IMR-90 (cell line): ENCODE measurements at places on chromosomes 11 and 22.

- DNase-seq = peak; percentile 4
Observed at GRCh38 chr11:62540804-62541701, 5.6 kb downstream of the AHNAK start.

DNA sequence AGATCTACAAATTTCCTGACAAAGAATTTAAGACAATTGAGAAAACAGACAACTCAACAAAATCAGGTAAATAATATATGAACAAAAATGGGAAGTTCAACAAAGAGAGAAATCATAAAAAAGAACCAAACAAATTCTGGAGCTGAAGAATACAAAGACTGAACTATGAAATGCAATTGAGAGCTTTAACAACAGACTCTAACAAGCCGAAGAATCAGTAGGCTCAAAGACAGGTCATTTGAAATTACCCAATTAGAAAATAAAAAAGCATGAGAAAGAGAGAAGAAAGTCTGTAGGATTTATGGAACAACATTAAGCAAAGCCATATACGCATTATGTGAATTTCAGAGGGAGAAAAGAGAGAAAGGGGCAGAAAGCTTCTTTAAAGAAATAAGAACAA is 72.8 kb downstream of the TBC1D22A start:
- DNase-seq = no peak

DNA sequence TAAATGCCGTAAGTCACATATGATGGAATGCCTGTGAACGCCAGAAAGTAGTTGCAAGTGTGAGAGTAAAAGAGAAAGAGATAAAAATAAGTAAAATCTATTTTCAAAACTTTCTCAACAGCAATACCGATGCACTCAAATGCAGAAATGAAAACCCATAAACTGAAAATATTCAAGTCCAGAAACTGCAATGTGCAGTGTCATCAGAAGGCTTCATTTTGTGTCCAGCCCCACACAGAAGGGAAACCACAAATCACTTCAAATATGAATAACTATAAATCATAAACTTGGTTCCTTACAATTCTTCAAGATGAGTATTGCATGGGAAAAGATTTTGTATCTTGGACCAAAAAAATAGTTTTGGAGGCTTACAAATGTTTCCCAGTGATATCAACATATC is 375.2 kb upstream of the ANO5 start:
- no peak for DNase-seq

DNA sequence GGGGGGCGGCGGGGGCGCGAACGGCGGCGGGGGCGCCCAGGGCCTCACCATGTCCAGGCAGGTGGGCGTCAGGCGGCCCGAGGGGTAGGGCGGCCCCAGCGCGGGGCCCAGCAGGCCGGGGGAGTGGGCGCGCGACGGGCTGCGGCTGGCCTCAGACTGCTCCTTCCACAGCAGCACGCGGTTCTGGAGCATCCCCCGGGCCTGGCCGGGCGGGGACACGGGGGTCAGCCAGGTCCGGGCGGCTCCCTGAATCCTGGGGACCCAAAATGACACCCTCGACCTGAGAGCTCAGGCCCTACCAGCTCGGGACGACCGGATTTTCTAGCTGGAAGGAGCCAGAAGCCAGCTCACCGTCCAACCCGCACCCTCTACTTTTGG is 5.5 kb upstream of the SLC16A8 start:
- no peak for DNase-seq

GRCh38 chr11:69348414-69349235 is 54.7 kb downstream of the MYEOV start:
- no peak for DNase-seq

DNA sequence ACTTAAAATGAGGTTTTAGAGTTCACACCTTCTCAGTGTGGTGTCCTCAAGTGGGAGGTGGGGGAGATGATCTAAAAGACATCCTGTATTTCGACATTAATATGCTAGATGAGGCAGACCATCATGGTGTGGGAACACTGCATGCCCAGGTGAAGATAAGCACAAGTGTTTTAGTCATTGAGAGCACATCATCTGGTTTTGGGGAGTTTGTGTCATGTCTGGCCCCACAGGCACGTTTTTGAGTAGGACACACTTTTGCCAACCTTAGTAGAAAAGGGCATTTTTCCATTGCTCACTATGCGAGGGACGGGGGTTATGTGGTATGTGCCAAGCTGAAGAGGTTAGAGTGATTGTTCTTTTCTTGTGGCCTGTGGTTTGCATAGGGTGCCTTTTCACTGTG is 189.3 kb downstream of the DBX1 start:
- no peak for DNase-seq

- no peak for DNase-seq
Observed at GRCh38 chr22:48370508-48371325, 1457.0 kb downstream of the BRD1 start.

GRCh38 chr11:116473206-116473769 is 299.5 kb downstream of the BUD13 start:
- DNase-seq = no peak

DNA sequence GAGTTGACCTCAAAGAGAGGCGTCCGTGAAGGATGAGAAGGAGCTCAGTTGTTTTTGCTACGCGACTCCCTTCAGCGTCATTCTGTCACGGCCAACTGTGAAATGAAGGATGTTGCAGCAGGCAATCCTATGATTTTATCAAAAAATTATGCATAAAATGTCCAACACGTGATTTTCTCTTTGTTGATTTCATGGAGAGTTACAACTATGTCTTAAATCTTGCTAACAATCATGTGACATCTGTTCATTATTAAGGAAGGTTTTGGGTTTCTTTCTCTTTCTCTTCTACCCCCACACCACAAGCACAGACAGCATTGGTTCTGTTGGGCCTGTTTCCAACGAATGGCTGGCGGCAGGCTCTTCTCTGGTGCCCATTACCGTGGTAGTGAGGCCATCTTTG is 3.7 kb downstream of the KRTAP5-4 start:
- no peak for DNase-seq

GRCh38 chr11:109968781-109969180 is 124.4 kb upstream of the ZC3H12C start:
- no peak for DNase-seq

GRCh38 chr11:102276362-102276761 is 40.9 kb upstream of the BIRC3 start:
- DNase-seq = peak; percentile 34

DNA sequence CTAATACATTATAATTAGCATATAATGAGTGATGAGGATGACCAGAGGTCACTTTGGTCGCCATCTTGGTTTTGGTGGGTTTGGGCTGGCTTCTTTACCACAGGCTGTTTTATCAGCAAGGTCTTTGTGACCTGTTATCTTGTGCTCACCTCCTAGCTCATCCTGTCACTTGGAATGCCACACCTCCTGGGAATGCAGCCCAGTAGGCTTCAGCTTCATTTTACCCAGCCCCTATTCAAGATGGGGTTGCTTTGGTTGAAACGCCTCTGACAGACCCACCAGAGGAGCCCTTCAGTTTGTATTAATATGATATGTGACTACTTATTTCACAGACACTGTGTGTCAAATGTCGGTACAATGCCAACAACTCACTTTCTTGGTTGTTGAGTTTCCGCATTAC is 20.2 kb downstream of the FOLR3 start:
- no peak for DNase-seq

- DNase-seq = peak; percentile 79
Observed at GRCh38 chr11:77381729-77382665, 80.5 kb upstream of the GDPD4 start.

GRCh38 chr11:34856251-34856650 is 59.9 kb downstream of the APIP start:
- no peak for DNase-seq

DNA sequence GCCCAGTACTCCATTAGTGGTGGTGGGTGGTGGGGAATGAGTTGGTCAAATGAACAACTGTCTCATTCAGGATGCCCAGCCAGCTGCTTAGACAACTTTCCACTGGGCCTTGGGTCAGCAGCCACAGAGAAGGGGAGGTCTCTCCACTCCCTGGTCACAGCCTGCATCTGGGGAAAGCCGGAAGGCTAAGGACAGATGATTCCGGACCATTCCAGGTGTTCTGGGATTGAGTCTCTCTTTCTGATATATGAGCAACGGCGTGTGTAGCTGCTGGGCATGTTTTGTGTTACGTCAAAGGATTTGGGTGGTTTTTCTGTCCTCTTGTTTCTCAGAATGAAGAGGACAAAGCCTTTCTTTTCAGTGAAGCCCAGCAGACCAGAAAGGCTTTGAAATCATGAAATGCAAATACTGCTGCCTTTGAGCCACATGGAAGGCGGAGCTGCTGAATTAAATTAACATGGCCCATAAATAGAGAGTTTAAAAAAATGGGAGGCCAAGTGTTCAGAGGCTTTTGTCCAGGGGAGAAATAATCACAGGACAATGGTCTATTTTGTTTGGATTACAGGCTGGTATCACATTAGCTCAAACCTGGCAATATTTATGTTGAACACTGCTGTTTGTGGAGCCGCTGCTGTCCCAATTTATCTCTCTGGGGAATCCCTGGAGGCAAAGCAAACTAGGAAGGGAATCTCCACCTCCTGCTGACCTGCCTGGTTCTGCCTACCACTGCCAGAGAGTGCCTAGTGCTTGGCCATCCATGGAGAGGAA is 234.4 kb upstream of the E2F8 start:
- DNase-seq = no peak

DNA sequence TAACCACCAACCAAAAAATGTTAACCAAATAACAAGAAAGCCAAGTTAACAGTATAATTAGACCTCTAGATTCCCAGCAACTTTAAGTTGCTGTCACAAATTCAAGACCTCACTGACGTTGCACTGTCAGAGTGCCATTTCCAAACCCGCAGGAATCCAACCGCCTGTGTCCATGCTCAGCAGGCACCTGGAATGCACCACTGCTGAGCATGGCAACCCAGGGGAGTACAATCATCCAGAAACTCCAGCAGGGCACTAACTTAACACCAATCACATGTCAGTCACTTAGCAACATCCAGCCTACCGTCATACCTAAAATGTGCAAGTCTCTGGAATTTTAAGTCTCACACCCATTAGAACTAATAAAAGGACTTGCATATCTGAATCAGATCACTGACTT is 48.8 kb downstream of the SMCO4 start:
- DNase-seq = no peak

DNA sequence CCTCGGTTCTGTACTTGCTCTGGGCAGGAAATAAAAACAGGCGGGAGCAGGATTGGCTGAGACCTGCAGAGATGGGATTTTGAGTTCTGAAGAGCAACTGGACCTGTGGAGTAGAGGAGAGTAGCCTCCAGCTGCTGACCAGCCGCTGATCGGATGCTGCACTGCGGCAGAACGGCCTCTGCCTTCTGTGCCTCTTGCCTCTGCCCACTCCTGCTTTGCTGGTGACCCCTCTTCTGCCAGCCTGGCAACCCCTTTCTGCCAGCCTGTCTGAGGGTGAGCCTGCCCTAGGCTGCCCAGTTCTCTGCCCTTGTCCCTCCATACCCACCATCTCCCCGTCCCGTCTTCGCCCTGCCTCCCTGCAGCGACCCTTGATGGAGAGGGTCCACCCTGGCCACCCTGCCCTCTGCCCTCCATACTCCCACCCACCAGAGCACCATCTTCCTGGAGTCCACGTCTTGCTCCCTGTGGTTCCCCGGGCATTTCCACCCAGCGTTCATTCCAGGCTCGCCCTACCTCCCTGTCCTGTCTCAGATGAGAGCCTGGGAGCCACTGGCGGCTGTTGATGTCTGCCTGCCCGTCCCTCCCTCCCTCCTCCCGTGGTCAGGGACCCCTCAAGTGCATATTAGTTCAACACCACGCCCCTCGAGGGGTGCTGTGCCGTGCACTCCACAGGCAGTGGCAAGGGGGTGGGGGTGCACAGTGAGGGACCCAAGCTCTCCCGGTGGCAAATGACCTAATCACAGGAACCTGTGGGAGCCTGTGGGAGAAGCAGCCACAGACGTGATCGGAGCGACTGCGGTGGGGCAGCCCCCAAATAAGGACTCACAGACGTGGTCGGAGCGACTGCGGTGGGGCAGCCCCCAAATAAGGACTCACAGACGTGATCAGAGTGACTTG is 863.3 kb downstream of the TBC1D22A start:
- no peak for DNase-seq

- no peak for DNase-seq
Observed at GRCh38 chr22:44628835-44629234, 73.2 kb upstream of the PRR5 start.

DNA sequence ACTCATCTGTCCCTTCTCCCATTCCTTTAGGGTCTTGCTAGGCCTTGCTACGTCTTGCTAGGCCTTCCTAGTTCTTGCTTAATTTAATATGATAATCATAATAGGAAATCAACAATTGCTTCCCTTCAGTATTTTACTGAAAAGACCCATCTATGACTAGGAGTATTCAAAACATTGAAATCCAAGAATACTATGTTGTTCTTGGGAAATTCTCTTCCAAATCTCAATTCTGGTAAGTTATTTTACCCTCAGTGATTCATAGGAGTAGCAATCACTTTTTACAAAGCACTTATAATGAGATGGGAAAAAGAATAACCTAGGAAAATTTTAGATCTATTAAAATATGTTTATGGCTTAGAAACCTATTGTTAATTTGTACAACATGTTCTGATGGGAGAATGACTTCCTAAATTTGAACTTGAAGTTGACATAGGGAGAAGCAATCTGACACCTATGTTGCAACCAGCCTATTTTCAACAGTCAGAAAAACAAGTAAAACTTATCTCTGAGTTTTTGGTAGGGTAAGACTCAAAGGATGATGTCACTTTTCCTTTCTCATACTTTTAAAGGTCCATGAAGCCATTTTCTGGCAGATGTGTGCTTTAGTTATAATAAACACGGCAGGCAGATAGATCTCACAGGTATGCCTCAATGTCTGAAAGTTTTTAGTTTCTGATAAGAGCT is 29.5 kb upstream of the HIPK3 start:
- DNase-seq = peak; percentile 68

DNA sequence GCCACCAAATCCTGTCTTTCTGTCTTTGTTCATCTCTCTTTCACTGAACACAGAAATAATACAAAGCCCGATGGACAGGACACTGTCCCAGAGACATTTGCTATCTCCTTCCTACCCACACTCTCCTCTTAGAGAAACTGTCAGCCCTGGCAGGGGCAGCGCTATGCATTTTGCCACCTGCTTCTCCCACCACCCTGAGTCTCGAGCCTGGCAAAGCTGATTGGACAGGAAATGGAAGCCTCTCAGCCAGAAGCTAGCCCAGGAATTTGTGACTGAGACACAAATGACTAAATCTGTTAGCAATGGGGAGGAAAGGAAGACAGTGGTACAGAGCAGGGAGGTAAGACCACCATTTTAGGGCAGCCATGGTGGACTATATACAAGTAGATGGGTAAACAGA is 14.9 kb upstream of the GALNT18 start:
- no peak for DNase-seq
